ENCODE measurements at places on chromosomes 6 and 20.

DNA sequence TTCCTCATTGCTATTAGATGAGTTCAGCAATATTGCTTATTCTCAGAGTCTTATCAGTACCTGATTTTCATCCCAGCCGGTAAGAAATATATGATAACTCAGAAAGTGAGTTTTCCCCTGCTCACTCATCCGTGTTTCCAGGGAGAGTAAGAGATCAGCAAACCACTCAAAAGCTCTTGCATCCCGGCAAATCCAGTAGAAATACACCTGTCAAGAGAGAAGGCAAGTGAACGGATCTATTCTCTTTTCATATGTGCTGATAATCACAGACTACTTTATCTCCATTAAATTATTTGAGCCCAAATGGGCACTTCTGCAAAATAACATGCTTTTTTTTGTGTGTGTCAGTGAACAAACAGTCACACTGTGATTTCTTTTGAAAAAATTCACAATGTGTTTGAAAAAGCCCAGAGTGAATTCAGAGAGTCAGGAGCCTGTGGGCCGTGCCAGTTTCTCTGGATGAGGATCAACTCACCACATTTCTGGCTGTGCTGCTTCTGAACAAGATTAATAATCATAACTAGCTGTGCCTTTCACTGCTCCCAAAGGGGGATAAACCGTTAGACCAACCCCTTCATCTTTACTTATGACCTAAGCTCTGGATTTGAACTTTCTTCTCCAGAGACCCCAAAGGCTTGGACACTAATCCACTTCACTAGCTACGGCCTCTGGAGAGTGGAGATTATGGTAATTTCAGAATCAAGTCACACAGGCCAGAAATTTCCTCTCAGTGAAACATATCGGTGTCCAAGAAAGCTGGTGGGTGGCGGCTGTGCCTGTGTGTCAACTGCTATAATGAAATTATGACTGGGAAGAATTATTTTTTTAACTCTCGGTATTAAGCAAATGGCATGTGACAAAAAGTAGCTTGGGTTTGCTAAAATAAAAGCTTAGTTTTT, 44.2 kb downstream of the NOX3 start:
- no peak for DNase-seq

- DNase-seq, result no peak
Measured at GRCh38 chr6:28351493-28351925, 1.8 kb downstream of the ZKSCAN3 start.

DNA sequence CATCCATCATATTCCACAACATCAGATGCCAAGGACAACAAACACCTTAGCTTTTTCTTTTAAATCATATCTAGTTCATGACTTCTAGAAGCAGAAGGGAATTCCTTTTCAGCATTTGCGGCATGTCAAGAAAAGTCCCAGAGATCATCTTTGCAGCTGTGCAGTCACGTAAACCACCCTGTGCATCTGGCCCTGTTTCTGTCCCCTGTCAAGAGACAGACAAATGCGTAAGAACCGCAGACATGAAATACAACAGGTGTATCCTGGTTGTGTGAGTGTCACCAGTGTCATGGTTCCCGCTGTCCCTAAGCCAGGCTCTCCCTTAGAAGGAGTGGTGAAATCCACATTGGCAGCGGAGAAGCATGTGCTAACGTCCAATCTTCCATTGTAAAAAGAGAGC, 28.1 kb downstream of the LY86 start:
- no peak for DNase-seq

- no peak for DNase-seq
Measured at GRCh38 chr6:115819506-115819905, 241.2 kb downstream of the FRK start.

- DNase-seq, result no peak
Measured at GRCh38 chr6:154847318-154847717, 114.1 kb downstream of the SCAF8 start.

Data from activated CD8-positive, alpha-beta memory T cell treated with anti-CD3 and anti-CD28 coated beads, Interleukin-2, amount 50 U/mL, for 4 hours (primary cell).